ENCODE measurements at places on chromosomes 2 and 18.
A peak's percentile ranks its signal among the peaks of the same experiment; 100 is the strongest.

DNA sequence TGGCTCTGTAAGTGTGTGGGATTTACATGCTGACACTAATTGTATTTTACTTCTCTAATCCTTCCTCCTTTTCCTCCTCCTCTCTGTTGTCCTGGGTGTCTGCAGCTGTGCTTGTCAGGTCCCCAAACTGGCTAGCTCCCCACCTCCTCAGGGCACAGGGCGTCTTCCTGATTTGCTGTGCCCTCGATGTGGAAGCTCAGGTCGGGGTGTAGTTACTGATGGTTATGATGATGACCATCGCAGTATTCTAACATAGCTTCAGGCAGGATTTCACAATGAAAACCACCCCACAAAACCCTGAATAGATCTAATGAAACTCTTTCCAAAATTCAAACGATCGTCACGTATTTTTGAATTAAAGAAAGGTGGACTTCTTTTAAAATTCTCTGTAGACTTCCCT is 428.4 kb downstream of the TGIF1 start:
- no peak for DNase-seq

DNA sequence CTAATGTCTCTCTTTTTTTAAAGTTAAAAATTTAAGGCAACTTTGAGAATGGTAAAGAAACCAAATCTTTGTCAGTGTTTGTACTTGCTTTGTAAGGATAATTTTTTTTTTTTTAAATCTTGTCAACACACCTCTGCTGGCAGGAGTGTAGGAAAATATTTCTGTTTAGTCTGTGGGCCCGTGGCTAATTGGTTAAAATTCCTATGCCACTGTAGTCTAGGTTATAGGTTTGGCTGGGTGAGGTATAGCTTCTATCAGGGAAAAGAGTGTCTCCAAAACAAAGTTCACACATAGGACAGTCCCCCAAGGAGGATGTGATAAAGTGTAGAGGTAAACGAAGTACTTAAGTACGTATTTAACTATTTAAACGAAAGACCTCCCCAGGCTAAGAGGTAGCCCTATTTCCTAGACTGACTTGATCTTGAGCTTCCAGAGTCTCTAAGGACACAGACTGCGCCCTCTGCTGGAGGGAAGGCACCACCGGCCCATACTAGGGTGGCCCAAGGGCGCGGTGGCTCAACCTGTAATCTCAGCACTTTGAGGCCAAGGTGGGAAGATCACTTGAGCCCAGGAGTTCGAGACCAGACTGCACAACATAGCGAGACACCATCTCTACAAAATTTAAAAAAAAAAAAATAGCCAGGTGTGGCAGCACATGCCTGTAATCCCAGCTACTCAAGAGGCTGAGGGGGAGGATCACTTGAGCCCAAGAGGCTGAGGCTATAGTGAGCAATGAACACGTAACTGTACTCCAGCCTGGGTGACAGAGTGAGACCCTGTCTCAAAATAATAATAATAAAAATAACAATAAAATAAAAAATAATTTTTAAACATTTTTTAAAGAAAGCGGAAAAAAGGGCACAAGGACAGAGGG is 8.9 kb downstream of the TEX44 start:
- peak; percentile 72 for DNase-seq

DNA sequence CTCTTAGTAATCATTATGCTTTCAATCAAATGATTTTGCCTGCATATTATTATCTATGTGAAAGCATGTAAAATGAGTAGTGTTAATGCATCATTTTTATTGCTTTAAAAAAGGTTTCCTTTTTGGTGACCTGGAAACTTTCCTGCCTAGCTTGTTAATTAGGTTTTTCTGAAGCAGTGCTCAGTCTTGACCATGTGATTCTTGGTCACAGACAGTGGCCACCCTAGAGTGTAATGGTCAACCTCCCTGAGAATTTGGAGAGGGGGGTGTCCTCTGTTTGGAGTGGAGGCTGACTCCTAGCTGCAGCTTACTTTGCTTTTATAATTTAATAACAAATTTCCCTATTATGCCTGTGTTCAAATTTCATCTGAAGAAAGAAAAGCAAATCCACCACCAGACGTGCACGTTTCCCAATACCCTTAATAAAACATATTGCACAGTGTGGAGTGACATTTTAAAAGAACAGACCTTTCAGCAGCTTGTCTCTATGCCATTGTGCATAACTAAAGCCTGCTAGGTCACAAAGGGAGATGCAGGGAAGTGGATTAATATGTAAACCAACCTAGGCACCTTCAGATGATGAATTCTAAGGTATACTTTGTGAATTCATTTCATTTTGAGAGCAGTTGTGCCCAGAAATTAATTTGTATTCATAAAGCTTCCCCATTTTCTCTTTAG is 130.6 kb downstream of the RPRM start:
- DNase-seq, result no peak

- DNase-seq, result peak; percentile 58
Measured at GRCh38 chr2:127025359-127026166, 81.4 kb downstream of the BIN1 start.

All from central memory CD8-positive, alpha-beta T cell (primary cell).